ENCODE measurements at places on chromosomes 12 and 14.

- DNase-seq: no peak
Observed at GRCh38 chr12:26631846-26632245, 201.1 kb downstream of the ITPR2 start.

- DNase-seq: no peak
Observed at GRCh38 chr14:86363576-86363975, 833.6 kb downstream of the FLRT2 start.

DNA sequence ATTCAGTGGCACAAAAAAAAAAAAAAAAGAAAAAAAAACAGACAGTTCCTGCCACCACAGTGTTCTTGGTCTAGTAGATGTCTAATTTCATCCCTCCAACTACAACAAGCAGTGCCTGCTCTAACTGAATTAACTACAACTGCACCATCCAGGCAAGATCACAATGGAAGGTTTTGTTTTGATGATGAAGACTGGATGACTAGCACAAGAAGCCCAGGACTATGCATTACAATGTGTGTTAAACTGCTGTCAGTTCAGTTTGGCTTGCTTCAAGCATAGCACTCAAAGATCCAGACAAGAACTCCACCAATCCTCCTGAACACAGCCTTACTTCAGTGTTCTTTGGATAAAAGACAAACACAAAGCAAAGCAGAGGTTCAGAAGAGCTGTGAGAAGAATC is 279.9 kb downstream of the GRIN2B start:
- DNase-seq: no peak

- no peak for DNase-seq
Observed at GRCh38 chr14:36996133-36996856, 176.1 kb downstream of the SLC25A21 start.

DNA sequence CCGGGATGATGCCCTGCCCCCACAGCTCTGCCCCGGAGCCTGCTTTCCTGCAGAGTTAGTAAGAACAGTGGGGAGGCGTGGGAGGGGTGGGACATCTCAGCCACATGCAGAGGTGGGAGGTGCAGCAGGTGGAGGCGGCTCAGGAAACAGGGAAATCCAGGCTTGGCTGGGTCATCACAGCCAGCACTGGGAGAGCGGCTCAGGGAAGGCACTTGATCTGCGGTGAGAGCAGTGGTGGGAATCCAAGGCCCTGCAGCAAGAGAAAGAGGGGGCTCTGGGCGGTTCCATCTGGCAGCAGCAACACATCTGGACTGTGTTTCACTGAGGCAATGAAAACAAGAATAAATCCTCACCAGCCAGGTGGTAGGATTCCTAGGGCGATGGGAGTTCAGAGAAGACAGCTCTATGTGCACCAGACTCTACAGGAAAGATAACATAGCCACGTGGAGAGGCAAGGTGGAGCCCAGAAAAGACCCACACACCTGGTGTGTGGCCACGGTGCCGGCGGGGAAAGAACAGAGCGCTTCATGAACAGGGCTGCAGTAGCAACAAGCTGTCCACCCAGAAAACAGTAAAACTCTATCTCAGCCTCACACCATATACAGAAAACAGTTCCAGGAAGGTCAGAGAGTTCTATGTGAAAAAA is 57.6 kb downstream of the CCDC85C start:
- DNase-seq: no peak

- peak; percentile 55 for DNase-seq
Observed at GRCh38 chr14:104800015-104800770, 708 bp upstream of the ZBTB42 start.

GRCh38 chr12:93449277-93449676 is 7.5 kb upstream of the UBE2N start:
- DNase-seq: no peak

DNA sequence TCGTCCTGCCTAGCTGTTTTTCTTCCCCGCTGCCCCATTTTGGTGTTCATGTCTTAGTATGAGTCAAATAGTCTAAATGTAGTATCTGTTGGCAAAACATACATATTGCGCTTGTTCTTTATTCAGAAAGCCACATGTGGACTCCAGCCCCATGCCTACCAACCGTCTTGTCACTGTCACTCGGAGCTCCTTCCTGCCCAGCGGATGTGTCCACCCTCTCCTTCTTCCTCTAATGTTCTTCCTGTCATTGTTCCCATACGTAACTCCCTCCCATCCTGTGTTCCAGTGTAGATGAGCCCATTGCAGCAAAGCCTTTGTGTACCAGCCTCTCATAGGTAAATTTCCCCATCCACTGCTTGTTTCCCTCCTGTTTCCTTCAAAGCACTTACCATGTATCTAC is 120.5 kb downstream of the TMX1 start:
- DNase-seq: no peak

DNA sequence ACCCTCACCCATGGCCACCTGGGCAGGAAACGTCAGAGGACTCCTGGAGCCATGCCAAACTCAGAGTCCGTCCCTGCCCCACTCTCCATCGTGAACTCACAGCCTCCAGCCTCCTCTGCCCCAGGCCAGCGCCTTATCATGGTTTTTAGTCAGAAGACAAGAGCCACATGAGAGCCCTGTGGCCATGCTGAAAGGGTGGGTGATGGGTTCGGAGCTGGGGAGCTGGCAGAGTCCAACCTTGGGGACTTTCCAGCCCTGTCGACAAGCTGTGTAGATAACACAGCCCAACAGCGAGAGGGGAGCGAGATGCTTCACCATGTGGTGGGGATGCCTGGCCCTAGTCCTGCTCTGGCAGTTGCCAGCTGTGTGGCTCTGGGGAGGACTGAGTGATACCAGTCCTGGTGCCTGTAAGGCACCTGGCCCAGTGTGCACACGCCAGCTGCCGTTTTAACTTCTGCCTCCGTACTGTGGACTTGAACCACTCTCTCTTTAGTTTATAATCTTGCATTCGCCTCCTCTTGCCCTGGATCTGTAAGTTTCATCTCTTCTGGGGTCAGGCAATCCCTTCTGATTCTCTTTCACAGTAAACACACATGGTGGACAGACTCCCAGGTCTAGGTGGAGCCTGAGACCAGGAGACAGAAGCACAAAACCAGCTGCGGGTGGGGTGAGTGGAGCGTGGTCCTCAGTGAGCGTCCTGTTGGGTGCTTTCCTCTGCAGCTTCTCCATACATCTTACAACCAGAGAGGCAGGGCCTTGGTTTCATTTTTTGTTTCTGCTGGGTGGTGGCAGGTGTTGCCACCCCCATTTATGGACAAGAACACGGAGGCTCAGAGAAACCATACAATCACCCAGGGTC is 55.3 kb downstream of the RIN3 start:
- DNase-seq: no peak

- no peak for DNase-seq
Observed at GRCh38 chr12:49345051-49345824, 1.4 kb upstream of the DNAJC22 start.

GRCh38 chr12:20628226-20628787 is 66.8 kb upstream of the SLCO1C1 start:
- DNase-seq: no peak

DNA sequence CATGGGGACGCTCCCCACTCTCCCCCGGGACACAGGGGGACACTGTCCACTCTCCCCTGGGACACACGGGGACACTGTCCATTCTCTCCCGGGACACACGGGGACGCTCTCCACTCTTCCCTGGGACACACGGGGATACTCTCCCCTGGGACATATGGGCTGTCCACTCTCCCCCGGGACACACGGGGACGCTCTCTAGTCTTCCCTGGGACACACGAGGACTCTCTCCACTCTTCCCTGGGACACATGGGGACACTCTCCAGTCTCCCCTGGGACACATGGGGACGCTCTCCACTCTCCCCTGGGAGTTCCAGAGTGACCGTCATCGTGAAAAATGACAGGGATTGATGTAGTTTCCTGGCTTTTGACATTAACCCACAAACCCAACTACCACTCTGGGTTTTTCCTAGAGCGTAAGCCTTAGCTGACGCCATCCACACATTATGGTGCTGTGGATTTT is 3.0 kb upstream of the P2RX2 start:
- DNase-seq: no peak
